Posterior cingulate gyrus (tissue), 11 donors: ENCODE measurements at places on chromosomes 12 and 14.

DNA sequence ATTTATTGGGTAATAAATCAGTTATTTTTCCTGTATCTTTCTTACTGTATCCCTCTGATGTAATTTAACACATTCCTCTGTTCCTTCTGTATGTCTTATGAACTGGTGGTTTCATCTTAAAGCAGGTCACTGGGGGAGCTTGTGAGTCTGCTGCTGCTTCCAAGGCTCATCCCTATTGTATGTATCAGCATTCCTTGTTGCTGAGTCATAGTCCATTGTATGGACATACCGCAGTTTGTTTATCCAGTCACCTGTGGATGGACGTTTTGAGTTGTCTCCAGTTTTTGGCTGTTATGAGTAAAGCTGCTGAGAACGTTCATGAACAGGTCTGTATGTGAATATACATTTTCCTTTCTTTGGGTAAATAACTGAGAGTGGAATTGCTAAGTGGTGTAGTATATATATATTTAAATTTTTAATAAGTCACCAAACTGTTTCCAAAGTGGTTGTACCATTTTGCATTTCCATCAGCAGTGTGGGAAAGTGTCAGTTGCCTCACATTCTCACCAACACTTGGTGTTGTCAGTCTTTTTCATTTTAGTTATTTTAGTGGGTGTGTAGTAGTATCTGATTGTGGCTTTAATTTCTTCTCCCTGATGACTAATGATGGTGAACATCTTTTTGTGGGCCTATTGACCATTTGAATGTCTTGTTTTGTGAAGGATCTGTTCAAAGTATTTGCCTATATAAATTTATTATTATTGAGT is 82.7 kb downstream of the BEGAIN start:
- no peak for DNase-seq

DNA sequence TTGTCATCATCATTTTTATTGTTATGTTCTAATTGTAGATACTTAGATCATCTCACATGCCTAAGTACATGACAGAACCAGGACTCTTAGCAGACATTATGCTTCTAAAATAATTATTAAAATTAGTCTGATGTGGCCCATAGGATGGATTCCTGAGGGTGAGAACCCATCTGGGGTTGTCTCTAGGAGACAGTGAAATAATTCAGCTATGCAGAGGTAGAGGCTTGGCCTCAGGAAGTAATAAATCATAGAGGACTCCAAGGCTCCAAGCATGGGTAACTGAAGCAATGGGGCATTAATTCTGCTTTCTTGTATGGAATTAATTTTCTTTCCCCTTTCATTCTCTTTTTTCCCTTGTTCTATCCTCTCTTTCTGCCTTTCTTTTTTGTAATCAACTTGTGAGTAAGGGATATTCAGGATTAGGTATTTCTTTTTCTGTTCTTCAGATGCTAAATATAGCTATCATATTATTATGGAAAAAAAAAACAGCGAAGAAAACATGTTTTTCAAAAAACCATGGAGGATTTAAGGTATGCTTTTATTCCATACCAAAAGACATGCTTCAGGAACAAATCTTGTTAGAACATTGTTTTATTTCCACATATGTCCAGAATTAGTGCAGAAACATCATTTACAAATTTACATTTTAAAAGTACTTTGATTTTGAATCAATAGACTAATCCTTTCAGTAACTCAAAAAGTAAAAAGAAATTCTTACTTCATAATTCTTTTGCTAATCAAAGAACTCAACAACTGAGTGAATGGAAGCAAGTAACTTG is 263.2 kb downstream of the TRHDE start:
- DNase-seq, result no peak

GRCh38 chr14:65287264-65288131 is 125.0 kb upstream of the FUT8 start:
- DNase-seq, result no peak

DNA sequence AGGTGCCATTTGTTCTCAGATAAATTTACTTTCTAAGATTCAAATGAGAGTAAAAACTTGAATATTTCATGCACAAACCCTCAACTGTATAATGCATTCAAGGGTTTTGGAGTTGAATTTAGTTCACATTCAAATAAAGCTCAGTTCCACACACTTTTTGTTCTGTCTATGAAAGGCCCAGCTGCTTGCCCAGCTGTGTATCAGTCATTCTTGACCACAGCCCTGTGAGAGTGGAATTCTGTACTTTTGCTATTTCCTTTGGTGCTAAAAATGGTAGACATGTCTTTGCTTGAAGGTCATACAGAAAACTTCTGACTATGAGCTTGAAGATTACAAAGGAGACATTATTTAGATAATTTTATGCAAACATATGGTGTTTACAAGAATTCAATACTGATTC is 110.4 kb downstream of the KCNC2 start:
- DNase-seq, result no peak

GRCh38 chr12:122959566-122960192 is 6.6 kb downstream of the ABCB9 start:
- DNase-seq, result no peak

GRCh38 chr14:64438181-64438841 is 27.0 kb upstream of the AKAP5 start:
- no peak for DNase-seq

DNA sequence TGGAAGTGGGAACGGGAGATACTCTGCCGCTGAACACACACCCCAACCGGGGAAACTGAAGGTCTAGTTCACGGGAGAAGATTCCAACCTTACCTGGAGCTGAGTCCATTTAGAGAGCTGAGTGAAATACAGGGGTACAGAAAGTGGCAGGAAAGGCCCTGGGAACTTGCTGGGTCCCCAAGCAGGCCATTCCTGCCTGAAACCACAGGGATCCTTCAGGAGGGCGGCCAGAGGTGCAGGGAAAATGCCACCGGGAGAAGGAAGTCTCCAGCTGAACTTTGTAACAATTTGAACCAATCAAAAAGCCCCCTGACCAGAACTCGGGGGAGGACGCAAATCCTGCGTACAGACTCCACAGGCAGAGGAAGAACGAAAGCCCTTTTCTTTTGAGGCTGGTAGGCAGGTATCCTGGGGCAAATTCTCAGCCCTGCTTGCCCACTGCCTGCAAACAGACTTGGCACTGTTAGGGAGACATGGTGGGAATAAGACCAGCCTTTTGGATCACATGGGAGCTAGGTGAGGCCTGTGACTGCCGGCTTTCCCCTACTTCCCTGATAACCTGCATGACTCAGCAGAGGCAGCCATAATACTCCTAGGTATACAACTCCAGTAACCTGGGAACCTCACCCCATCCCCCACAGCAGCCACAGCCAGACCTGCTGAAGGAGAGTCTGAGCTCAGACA is 170.9 kb downstream of the SEC23A start:
- no peak for DNase-seq

DNA sequence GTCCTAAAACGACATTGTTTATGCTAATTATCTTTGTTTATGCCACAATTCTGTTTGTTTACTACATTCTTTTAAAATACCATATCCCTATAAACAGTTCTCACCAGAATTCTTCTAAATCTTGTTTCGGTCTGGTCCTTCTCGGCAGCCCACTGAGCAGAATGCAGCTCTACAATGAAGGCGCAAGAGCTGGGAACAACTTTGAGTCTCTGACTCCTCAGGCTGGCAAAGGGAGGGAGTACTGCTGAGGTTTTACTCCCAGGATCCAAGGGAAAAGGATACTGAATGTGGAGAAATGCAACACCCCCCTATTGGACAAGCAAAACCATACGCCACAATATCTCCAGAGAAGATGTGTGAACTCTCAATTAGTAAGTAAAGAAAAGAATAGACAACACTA is 5.4 kb downstream of the SOX5 start:
- no peak for DNase-seq

DNA sequence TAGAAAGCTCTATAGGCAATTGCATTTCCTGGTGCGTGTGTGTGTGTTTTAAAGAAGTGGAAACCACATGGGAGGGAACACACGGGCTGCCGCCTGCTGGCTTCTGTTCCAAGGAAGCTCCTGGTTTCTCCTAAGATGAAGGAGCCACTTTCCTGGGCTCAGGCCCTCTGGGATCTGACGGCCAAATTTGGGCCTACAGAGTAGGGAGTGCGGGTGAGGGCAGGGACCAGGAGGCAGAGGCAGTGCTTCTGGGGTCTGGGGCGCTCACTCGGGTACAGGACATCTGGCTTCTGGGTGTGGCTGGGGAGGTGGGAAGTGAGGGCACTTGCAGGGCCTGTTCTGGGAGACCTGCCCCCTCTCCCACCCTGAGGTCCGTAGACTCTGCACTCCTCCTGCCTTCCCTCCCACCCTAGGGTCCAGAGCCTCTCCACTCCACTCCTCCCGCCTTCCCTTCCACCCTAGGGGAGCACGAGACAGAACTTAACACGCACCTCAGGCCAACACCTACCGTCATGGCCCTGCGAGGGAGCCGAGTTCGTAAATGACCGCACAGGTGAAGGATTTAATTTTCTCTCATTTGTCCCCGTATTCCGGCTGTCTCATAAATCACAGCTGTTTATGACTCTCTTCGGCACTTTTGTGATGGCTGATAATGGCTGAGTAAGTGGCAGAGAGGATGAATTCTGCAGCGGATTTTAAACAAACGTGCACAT is 127.7 kb downstream of the KIF26A start:
- no peak for DNase-seq

- no peak for DNase-seq
Measured at GRCh38 chr12:2588345-2588744, 206.4 kb upstream of the FKBP4 start.

DNA sequence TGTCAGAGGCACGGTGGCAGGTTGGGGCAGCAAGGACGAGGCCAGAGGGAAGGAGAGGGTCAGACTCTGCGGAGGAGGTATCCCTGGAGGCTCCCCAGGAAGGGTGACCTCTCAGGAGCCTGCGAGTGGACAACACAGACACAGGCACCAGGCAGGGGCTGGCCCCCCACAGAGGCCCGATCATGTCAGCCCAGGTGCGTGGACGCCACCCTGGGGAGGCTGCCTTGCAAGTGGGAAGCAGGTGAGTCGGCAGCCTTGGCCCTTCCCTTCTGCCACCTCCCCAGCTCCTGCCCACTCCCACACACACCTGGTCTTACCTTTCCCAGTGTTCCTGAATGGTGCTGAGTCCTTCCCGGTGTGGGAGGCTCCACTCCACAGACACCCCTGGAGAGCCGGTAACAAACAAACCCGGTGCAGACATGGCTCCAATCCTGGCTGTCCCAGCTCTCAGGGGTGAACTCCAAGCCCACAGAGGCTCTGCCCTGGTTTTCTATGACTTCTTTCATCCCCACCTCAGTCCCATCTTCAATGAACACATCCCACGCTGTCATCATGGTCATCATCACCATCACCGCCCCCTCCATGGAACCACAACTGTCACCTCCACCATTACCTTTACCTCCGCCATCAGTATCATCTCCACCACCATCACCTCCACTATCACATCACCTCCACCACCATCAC is 5.2 kb downstream of the ZBTB42 start:
- no peak for DNase-seq

DNA sequence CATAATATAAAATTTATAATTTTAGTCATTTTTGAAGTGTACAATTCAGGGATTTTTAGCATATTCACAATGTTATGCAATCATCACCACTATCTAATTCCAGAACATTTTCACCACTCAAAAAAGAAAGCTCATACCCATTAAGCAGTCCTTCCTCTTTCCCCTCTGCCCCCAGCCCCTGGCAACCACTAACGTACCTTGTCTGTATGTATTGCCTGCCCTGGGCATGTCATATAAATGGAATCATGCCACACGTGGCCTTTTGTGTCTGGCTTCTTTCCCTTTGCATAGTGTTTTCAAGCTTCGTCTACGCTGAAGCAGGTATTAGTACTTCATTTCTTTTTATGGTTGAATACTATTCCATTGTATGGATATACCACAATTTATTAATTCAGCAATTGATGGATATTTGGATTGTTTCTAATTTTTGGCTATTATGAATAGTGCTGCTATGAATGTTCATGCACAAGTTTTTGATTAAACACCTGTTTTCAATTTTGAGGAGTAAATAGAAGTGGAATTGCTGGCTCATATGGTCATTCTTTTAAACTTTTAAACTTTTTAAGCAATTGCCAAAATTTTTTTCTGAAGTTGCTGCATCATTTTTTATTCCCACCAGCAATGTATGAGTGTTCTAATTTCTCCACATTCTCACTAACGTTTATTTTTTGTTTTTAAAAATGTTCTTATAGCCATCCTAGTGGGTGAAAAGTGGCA is 1.6 kb upstream of the SSTR1 start:
- no peak for DNase-seq

DNA sequence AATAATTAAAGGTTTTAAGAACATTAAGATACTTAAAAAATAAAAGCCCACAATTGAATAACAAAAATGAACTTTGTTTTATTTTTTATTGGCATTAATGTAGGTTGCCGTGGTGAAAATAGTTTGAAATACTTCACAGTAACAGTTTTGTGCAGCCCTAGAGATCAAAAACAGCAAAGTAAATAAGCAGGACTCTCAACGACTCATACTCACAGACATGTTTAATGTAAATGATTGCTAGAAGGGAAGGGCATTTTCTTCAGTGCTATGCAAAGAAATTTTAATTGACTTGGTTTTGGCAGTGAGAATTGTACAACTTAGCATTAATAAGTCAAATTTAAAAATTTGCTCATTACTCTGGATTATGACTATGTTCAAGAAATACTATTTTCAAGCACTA is 16.0 kb downstream of the TRMT5 start:
- no peak for DNase-seq

- DNase-seq, result no peak
Measured at GRCh38 chr12:121170611-121171260, 38.1 kb downstream of the P2RX7 start.

DNA sequence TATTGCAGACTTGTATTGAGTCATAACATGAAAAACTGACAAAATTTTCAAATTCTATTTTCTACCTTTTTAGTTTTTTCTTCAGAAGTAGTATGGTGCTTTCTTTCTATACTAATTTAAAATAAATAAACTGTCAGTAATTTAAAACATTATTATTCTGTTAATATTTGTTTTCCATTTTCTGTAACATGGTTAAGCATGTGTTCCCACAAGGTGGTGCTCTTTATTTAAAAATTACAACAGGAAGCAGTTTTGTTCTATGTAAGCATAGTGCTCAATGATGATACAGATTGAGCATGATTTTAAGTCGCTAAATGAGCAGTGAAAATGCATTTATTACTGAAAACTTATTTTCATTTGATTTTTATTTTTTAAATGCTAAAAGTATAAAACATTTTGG is 114.6 kb downstream of the PPFIA2 start:
- no peak for DNase-seq

GRCh38 chr12:100445081-100445481 is 28.6 kb upstream of the NR1H4 start:
- no peak for DNase-seq
